ENCODE measurements at places on chromosomes 2 and 18. TPM values are rescaled to one million over a fixed set of nuclear protein-coding genes. Genes with fewer than 3 reads are reported as not detected.

Gene HDAC4
- polyA plus RNA-seq, result 9.3 TPM

Gene SLC4A3
- polyA plus RNA-seq, result 14.1 TPM

Gene CDCA7
- 4.9 TPM for polyA plus RNA-seq

Gene SS18
- 44.7 TPM for polyA plus RNA-seq

Gene EIPR1
- polyA plus RNA-seq, result 27.4 TPM

Gene IL1RL2
- polyA plus RNA-seq, result 1.3 TPM

Gene NEU4
- 10.2 TPM for polyA plus RNA-seq
